Globus pallidus (tissue), 1 donor: ENCODE measurements at places on chromosomes 2 and 18.

DNA sequence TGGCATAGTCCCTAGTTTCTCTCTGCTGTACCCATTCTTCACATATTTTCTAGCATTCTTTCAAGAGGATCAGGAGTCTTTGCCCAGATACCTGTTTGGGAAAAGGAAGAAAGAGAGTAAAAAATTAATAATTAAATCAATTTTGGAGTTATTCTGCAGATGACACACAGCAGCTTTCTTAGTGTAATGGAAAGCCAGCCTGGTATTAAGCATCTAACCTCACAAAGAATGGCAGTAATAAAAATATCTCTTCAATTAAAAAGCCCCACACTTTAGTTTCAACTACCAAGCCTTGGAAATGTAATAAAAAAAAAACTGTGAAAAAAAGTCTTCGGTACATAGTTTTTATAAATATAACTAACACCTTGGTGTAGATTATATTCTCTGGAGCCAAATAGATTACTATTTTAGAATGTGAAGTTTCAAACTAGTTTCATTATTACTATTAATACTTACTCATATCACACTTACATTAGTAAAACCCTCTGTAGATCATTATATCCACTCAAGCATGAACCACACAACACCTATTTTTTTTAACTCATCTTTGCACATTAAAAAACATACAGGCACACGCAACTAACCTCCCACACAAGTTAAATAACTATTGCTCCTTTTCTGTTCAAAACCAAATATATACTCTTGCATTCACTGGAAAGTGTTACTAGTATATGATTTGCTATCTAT lies 90.9 kb downstream of the GPD2 start:
- no peak for DNase-seq

- DNase-seq: peak; percentile 52
Observed at GRCh38 chr2:189698020-189698887, 23.8 kb downstream of the ANKAR start.

DNA sequence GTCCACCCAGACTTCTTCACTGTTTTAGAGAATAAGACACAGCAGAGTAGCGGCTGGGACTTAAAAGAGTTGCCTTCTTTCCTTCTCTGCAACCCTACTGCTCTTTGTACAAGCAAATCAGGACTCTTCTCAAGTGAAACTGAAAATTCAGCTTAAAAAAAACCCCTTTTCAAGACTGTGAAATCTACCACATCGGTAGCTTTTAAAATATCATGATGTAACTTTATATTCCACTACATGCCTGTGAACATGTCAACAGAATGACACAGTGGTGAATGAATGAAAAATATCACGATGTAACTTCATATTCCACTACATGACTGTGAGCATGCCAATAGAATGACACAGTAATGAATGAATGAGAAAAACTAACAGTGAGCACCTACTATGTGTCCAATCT lies 53.4 kb downstream of the TCF4 start:
- DNase-seq: no peak

DNA sequence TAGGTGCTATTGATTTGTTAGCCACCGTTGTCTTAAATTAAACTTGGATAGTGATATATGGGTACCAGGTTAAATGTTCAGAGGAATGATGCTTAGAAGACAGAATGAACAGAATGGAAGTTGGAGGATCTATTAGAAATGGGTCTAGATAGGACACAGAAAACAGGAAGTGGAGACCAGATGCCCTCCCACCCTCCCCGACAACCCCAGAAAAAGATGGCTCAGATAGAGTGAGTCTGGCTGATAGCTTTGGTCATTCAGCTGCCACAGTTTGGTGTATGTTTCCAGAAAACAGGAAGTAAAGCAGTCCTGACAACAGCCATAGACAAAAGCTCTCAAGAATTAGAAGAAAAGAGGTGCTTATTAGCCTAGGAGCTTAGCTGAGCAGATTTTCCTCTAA lies 71.5 kb upstream of the DSG1 start:
- no peak for DNase-seq

DNA sequence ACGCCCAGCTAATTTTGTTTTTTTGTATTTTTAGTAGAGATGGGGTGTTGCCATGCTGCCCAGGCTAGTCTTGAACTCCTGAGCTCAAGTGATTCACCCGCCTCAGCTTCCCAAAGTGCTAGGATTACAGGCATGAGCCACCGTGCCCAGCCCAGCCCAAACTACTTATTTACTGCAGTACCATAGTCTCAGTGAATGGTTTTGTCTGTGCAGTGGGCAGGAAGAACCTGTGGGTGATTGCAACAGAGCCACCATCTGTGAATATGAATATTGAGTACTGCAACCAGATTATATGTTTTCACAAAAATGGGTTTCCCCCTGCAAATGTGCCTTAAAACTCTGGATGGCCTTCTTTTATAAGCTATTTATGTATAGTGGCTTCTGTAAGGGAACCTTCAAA lies 9.1 kb downstream of the MPPE1 start:
- DNase-seq: no peak

DNA sequence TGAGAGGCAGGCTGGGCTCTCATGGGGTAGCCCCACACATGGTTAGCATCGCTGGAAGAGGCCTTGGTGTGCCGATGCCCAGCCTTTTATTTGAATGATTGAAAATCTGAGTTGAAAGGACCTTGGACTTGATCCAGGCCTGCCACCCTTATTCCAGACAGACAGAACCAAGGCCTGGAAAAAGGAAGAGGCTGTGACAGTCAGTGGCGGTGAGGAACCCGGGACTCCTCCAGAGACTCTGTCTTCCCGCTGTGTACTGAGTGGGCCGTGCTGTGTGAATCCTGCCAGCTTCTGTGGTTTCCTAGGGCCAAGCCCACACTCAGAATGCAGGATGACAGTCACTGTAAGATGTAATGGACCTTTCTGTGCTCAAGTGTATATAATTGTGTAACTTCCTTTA lies 218.5 kb downstream of the LDLRAD4 start:
- DNase-seq: no peak

GRCh38 chr2:241770185-241770935 lies 6.3 kb upstream of the GAL3ST2 start:
- no peak for DNase-seq

DNA sequence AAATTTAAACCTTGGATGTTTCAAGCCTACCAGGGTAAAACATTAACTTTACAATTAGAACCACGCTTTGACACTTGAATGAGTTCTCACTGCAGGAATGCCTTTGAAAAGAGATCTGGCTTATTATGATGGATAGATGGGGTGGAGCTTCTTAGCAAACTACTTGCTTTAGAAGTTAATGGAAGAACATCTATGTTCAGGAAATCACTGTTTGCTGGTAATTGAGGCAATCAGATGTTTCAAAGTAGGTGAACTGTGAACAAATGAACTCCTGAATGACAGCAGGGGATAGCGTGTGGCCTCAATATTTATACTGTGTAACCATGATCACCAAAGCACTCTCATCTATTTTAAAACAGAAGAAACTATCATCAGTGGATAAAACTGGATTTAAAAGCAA lies 383.6 kb downstream of the PIK3C3 start:
- no peak for DNase-seq

GRCh38 chr2:75500633-75501032 lies 60.1 kb downstream of the EVA1A start:
- no peak for DNase-seq

DNA sequence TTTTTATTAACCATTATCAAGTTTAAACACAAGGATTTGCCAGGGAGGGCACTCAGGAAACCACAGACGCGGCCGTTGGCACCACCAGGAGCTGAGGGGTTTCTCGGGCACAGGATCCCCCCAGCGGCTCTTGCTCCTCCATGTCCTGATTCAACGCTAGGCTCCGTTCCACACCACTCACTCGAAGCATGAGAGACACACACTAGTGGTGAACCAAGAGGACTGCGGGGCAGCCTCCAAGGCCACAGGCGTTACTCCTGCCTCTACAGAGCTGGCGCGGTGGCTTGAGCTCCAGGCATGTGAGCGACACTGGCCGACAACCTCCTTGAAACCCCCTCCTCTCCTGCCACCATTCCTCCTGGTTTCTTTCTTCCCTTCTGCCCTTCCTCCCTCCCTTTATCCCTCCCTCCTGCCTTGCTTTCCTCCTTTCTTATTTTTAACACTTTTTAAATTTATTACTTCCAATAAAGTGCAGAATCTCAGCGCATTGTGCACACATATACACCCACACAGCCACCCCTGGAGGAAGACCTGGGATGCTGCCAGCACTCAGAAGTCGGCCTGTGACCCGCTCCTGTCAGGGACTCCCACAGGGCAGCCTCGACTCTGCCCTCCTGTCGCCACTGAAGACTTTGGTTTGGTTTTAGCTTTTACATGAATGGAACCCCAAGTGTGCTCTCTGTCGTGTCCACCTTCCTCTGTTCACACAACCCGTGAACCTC lies 21.7 kb downstream of the COX7A2L start:
- DNase-seq: no peak

- DNase-seq: no peak
Observed at GRCh38 chr2:96687266-96687665, 44.7 kb downstream of the FER1L5 start.

- DNase-seq: no peak
Observed at GRCh38 chr2:1736997-1737480, 7.3 kb downstream of the PXDN start.

- DNase-seq: no peak
Observed at GRCh38 chr2:121004950-121005349, 269.3 kb downstream of the GLI2 start.

- DNase-seq: no peak
Observed at GRCh38 chr2:216932113-216932862, 72.4 kb upstream of the TNP1 start.

DNA sequence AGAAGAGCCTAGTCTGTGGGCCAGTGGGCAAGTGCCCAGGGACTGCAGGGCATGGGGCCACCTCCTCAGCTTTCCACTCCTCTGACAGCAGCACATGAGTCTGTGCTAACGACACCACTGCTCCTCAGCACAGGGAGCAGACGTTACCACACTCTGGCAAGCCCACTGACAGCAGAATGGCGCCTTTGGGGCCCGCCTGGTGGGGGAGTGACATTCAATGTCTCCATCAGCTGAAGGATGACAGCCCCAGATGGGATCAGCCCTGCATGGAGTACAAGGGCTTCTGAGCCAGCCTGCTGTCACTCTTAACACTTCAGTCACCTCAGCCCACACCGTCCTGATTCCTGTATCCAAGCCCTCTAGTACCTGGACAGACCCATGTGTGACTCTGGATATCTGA lies 149.4 kb upstream of the SMAD2 start:
- DNase-seq: no peak

DNA sequence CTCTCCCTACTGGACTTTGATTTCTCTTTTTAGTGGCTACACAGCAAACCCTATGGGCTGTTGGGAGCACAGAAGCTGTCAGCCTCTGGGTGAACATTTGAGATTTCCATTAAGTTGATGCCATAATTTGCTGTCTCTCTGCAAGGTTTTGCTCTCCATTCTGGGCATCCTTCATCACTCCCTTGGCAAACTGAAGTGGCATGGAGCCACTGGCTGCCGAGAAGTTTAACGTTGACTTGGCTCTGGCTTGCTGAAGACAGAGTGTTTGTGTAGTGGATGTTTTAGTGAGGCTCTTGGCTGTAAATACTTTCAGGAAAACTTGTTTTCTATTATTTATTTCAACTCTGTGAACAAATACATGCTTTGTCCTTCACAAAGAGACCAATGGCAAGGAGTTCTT lies 91.5 kb downstream of the ALK start:
- DNase-seq: peak; percentile 65

DNA sequence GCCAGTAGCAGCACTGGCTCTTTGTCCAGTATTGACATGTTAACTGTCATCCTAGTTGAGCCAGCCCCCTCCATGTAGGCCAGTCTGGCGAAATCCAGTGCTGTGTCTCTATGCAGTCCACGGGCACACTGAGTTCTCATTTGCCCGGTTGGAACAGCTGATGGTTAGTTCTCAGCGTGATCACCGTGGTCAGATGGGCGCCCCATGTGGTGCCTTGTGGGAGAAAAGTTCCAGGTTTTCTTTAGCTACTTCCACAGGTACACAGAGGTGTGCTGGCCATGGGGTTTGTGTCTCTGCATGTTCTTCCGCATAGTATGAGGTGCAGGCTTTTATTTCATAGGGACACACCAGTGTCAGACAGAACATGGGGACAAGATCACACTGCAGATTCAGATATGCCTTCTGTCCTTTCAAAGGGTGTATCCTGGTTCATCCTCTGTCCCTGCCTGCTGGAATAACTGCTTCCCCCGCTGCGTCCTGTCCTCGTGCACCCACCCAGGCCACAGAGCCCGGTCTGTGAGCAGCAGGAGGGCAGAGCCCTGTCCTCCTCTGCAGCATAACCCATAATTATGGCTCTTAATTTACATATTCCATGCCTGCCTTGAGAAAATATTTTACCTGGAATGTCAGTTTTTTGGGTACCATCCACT lies 334.1 kb downstream of the GBX2 start:
- no peak for DNase-seq
